ENCODE measurements at places on chromosomes 12 and 14.

- DNase-seq, result no peak
Observed at GRCh38 chr12:94020335-94020734, 128.0 kb upstream of the PLXNC1 start.

DNA sequence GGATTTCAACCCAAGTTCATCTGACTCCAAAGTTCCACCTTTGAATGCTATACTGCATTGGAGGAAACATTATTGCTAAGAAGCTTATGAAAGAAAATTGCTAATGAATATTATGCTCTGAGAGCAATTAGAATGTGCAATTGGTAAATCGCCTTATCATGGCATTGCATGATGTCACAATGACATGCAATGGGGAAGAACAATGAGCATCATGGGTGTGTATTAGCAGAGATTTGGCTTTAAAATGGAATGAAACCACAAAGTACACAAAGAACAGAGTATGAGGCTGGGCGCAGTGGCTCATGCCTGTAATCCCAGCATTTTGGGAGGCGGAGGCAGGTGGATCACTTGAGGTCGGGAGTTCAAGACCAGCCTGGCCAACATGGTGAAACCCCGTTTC lies 34.7 kb downstream of the FOS start:
- no peak for DNase-seq

GRCh38 chr12:102043928-102044327 lies 17.9 kb downstream of the WASHC3 start:
- DNase-seq, result no peak

DNA sequence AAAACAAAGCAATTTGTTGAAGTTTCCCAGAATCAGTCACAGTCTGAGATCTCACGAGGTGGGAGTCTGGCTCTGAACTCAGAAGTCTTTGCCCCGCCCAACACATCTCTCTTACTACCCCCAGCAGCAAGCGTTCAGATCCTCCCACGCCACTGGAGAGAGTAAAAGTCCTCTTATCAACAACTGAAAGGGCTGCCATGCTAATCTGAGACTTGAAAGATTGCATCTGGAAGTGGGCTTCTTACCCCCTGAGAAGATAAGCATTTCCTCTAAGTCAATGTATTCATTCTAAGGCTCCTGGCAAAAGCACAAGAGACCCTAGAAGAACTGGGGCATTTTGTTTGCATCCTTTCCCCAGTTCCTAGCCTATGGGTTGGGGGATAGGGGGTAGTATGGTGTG lies 34.1 kb upstream of the STON2 start:
- DNase-seq, result no peak

DNA sequence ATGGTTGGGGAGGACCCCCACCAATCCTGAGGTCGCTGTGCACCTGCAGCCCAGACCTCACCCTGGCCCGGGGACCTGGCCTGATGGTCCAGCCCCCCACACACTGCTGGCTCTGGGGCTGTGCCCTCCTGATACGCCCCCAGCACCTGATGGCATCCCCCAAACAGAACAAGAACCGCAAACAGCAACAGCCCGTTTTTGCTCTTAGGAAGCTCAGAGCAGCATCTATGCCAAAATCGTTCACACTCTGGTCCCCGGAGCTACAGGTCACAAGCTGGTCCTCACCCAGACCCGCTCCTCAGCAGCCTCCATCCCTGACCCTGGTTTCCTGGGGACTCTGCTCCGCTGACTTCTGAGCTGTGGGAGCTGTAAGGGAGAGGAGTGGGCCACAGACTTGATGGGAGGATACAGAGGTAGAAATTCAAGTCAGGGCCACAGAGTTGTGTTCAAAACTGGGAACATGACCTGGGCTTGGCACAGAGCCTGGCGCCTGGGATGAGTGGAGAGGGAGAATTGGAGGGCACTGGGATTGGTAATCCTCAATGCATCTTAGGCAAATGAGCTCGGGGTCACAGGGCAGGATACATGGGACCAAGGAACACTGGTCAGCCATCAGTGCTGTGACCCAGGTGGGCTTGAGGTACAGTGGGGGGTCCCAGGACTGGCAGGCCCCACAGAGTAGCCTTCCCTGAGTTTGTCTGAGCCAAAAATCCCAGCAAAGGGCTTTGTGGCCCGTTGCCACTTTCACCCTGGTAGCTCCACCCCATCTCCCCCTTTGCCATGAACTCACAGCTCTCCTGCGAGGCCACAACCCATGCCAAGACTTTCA lies 170.9 kb upstream of the RTL1 start:
- DNase-seq, result no peak

GRCh38 chr14:23660290-23661226 lies 24.4 kb downstream of the DHRS2 start:
- DNase-seq, result no peak

- DNase-seq, result no peak
Observed at GRCh38 chr12:125330645-125331341, 265.6 kb downstream of the AACS start.

DNA sequence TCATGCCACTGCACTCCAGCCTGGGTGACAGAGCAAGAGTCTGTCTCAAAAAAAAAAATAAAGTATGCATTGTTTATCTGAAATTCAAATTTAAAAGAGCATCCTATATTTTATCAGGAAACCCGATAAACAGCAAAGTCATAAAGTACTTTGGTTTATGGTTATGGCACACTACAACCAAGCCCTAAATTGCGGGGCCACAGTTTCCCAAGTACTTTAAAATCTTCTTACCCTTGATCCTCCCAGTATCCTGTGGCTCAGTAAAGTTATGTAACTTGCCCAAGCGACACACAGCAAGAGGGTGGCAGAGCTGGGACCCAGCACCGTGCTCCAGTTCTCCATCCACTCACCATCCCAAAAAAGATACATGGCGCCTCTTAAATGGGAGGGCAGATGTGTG lies 35.2 kb downstream of the KSR2 start:
- DNase-seq, result no peak

DNA sequence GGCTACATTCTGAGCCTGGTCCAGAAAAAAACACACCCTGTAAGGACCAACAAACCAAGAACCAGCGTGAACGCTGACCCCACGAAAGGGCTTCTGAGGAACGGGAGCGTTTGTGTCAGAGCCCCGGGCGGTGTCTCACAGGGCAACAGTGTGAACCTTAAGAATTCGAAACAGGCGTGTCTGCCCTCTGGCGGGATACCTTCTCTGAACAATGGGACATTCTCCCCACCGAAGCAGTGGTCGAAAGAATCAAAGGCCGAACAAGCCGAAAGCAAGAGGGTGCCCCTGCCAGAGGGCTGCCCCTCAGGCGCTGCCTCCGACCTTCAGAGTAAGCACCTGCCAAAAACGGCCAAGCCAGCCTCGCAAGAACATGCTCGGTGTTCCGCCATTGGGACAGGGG lies 7.9 kb downstream of the DACT1 start:
- no peak for DNase-seq

DNA sequence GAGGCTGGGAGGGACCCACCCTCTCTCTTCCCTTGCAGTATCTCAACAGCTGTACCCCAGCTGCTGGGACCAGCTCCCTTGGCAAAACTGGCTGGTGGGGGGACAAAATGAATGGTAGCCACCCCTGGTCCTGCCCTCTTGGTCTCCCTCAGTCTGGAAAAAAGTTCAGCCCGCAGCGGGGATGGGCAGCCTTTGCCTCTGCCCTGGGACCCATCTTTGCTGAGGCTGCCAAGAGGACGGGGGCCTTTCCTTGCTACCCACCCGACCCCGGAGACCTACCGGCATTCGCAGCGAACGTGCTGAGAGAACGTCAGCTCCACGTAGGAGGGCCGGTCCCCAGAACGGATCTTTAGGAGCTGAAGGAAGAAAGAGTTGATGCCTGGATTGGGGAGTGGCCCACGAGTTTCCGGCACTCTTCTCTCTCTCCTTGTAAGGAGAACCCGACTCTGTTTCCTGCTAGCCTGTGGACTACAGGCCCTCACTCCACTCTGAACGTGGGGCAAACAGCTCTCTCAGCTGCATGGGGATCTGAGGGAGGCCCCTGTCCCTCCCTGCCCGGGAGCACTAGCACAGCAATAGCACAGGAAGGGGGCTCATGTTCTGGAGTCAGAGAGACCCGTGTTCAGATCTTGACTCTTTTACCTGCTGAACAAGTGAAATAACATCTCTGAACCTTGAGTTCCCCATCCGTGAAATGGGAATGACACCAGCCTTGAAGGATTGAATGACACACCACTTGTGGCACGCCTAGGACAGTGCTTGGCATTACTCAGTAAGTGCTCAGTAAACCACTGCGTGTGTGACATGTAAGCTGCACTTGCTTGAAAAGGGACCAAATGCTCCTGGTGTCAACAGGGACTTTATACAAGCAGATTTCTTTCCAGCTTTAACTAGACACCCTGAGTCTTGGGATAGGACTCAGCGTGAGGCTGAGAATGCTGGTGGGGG lies 6.9 kb downstream of the PGF start:
- no peak for DNase-seq

DNA sequence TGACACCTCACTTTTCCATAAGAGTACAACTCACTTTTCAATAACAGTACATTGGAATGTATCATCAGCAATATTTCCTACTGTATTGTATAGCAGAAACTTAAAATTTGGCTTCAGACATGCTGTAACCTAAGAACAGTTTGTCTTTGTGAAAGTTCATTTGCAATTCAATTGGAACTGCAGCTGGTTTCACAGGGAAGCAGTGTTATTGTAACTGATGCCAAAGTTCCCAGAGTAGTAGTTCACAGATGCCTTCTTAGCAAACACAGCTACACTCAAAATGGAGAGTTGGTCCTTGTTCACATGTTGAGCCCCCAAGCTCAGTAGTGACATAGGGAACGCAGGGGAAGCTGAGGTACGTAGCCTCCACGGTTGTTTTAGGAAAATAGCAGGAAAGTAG lies 23.3 kb downstream of the PPP1R36 start:
- no peak for DNase-seq

GRCh38 chr14:50023671-50024490 lies 92.5 kb downstream of the VCPKMT start:
- DNase-seq, result peak; percentile 62

DNA sequence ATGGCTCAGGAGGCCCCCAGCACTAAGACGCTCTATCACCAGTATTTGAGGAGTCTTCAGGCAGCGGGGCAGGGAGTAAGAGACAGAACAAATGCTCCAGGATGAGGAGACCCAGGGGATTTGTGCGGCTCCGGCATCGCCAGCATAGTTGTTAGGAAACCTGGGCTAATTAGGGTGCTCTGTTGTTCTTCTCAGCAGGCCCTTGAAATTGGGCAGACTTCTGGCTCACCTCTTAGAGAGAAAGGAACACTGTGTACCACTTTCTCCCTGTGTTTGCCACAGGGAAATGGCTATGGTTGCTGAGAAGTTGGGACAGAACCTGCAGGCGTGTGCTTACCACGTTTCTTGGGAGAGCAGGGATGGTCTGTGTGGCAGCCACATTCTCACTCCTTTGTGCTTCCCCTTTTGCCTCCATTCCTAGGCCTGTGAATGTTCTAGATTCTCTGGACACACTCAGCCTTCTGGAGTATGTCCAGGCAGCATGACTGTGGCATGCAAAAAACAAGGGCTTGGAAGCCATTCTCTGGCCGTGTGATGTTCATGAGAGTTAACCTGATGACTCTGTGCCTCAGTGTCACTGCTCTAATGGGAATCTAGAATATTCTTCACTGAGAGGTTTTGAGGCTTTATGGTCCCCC lies 109.0 kb downstream of the CHST11 start:
- no peak for DNase-seq

DNA sequence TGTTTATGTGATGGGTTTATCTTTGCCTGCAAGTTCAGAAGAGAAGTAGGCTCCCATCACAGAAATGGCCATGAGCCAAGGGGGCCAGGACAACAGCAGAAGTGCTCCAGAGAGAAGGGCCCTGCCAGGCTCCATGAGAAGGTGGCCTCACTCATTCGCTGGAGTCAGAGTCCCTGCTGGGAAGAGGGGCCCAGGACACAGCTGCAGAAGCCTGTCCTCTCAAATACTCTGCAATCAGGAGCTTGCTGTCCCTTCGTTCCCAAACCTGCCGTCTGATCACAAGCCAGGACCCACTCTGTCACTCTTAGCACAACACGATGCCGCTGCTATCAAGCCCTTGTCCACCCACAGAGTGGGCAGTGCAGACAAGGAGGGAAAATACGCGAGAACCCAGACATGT lies 306.2 kb upstream of the FKBP4 start:
- no peak for DNase-seq

Data from amniotic stem cell (primary cell).